ENCODE measurements at places on chromosomes 1 and 21.

GRCh38 chr1:111480674-111481073 lies 6.9 kb downstream of the C1orf162 start:
- DNase-seq, result no peak

DNA sequence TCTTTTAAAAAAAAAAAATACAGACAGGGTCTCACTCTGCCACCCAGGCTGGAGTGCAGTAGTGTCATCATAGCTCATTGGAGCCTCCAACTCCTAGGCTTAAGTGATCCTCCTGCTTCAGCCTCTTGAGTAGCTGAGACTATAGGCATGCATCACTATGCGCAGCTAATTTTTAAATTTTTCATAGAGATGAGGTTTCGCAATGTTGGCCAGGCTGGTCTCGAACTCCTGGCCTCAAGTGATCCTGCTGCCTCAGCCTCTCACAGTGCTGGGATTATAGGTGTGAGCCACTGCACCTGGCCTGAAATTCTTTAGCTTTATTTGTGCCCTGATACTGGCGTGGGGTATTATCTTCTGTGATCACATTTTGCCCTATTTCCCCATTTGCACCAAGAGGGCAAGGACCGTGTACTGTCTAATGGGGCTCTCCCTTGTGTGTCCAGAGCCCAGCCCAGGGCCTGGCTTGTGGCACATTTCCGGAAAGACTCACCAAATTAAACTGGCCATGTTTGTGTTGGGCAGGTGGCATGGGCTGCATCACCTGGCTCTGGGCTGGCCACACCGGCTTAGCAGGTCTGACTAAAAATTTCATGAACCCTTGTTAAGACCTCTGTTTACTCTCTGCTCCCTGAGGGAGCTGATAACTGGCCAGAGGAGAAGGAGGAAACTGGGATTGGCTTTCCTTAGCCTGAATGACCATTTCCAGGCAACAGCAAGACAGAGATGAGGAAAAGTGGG lies 32.2 kb downstream of the TRIM62 start:
- DNase-seq, result no peak

GRCh38 chr1:72235062-72235461 lies 47.3 kb downstream of the NEGR1 start:
- DNase-seq, result no peak

DNA sequence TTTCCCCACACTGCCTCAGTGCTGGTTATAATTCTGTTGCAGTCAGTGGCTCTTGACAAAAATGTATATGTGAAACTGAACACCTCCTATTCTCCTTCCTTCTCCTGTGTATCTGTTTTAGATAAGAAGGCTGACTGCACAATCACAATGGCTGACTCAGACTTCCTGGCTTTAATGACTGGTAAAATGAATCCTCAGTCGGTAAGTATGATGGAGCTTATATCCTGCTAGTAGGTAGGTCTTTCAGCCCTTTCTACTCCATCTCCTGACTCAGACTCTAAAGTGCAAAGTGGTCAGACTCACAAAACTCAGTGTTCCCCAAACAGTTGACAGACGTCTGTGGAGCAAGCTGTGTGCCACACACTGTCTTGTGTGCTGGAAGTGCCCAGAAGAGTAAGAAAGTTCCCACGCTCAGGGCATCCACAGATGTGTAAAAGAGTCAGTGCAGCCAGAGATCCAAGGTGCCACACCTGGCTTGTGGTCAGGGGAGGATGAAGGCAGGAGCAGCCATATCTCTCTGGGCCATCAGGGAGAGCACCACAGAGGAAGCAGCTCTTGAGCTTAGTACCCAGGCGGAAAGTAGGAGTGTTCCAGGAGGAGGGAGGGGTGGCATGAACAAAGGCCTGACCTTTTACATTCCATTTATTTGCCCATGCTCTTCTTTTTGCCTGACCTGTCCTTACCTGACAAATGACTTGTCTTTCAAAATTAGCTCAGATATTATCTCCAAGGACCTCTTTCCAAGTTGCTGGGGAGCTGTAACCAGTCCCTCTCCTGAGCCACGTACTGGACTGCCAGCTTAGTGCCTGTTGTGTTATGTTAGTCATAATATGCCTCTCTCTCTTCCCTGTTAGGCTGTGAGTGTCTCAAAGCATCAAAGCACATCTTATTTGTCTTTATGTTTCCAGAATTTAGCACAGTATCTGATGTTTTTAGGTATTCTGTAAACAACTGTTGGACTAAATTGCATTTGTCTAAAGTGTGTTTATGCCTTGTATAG lies 14.0 kb upstream of the PODN start:
- no peak for DNase-seq

GRCh38 chr1:88462488-88463261 lies 221.4 kb upstream of the PKN2 start:
- DNase-seq, result no peak

DNA sequence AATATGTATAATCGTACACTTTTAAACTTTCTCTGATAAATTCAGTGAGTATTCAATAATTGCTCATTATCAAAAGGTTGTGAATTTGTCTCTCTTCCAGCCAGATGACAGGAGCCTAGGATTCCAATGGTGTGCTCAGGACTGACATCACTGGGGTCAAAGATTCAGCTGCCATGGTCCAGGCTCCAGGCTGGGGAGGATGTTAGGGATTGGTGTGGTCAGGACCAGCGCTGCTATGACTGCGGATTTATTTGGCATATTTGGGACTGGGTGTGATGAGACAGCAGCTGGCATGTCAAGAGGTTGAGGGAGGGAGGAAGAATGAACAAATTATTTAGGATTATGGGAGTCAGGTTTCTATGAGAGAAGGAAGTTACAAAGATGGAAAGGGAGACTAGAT lies 48.2 kb upstream of the ABCA4 start:
- no peak for DNase-seq
